ENCODE measurements at places on chromosomes 2 and 18.

DNA sequence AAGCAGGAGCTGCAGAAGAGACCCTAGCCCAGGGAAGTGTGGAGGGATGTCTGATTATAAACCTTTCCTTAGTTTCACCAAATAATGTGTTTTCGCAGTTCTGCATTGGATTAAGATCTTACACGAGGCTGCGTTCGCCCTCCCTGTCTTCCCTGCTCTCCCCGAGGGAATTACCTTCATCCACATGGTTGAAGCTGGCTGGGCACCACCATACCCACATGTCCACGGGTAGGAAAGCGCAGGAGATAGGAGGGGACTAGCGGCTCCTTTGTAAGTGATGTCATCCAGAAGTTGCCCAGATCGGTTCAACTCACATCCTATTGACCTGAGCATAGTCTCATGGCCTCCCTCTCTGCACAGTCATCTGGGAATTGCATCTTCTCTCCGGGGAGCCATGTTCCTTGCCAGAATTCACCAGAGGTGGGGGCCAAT, 1.1 kb downstream of the TTL start:
- no peak for DNase-seq

DNA sequence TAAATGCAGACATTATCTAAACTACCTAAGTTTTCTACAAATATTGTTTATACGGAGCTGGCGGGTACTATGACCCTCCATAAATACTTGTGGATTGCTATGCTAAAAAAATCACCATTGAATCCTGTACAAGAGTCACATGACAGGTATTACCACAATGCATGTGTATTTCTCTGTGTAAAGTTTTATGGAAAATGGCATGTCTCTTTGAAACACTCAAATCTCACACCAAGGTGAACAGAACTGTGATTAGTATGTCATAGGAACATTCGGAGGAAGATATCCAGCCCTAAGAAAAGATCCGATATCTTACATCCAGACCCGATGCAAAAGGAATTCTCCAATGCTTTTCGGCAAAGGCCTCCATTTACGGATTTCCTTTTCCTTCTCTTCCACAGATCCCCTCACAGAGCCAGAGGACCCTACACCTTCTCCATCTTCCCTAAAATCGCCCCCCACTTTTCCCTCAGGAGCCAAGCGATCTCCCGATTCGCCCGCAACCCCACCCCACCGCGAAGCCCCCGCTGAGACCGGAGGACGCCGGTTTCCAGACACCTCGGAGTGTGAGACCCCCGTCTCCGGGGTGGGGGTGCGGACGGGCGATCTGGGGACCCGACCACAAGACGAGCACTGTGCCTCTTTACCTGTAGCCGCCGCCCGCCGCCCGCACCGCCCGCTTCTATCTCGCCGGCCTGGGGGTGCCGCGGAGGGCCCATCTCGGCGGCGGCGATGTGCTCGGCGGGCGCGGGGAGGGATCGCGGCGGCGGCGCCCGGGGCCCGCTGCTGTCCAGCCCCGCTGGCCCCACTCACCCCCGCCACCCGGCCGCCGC, 1.2 kb downstream of the SAP130 start:
- peak; percentile 2 for DNase-seq

- no peak for DNase-seq
Observed at GRCh38 chr2:171169839-171170238, 9.1 kb upstream of the TLK1 start.

DNA sequence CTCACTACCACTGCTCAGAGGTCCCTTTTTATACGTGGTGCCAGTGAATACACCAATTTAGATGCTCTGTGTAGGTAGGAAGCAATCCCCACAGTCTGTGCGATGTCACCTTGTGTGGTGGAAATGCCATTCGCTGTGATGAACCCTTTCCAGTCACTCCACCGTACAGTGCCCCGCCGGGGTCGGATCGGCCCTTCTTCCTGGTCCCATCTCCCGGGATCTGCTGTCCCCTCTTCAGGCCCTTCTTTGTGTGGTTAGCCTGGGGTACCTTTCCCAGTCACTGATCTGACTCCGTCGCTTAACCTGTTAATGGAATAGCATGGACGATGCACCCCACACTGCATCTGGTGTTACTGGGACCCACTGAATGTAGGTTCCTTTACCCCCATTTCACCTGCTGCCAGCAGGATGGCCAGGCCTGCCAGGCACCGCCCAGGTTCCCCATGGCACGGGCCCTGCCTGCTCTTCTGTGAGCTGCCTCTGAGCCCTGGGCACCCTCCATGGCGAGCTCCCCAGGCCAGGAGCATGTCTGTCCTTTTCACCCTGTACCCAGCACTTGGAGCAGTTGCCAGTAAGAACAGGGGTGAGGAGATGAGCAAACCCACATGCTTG, 18.0 kb downstream of the TWIST2 start:
- DNase-seq, result no peak

DNA sequence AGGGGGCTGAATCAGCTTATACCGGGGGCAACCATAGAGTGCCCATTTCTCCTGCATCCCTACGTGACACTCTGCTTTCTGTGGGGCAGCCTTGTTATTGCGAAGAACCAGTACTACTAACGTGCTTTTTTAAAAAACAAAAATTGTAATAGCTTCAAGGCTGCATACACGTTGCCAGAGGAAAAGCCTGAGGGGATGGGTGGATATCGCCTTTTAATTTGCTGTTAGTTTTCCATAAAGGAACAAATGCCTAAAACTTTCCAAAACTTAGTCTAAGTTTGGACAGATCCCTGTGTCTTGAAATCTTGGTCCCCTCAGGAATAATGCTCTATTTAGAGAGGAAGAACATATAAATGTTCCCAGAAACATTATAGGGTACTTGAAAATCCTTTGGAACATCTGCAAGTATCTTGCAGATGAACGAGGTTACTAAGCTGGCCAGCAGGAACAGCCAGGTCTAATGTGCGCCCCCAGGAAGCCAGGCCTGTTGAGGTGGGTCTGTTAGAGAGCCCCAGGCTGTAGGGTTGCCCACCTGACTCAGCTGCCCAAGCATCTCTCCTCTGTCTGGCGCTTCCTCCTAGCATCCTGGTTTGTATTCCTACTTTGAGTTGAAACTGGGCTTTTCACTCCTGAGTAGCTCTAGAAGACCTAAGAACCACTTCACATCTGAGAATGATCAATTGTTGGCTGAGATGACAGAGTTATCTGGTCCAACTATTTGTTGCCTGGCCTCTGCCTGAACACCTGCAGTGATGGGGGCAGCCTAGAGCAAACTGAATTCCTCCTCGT, 96.9 kb downstream of the TGOLN2 start:
- DNase-seq, result no peak

GRCh38 chr2:177329064-177329463, 63.5 kb upstream of the AGPS start:
- no peak for DNase-seq

DNA sequence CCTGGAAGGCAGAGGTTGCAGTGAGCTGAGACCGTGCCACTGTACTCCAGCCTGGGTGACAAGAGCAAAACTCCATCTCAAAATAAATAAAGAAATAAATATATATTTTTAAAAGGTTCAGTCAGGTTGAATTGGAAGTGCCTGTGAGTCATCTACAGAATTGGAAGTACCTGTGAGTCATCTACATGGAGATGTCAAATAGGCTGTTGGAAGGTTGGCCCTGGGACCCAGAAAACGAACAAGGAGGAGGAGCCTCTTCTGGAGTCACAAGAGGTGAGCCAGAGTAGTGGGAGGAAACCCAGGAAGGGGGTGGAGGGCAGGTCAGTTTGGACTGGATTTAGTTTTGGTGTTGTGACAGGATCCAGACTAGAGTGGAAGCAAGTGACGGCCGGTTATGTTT, 15.2 kb upstream of the SCYGR1 start:
- no peak for DNase-seq

- peak; percentile 47 for DNase-seq
Observed at GRCh38 chr2:239249776-239250175, 151.0 kb downstream of the HDAC4 start.

DNA sequence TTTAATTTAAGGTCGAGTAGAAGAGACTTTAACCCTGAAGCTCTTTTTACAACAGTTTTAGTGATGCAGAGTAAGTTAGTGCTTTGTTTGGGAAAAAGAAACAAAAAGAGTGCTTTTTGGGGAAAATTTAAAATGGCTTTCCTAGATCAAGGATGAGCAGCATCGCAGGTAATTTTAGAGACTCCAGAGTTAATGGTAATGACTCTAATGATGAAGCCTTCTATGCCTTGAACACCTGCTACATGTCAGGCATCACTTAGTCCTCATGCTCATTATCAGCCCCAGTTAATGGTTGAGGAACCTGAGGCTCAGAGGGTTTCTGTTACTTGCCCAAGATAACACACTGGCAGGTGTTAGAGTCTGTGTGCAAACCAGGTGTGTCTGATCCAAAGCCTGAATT, 167.8 kb downstream of the ACOXL start:
- DNase-seq, result no peak

- DNase-seq, result no peak
Observed at GRCh38 chr2:110707386-110707965, 24.9 kb upstream of the ACOXL start.

DNA sequence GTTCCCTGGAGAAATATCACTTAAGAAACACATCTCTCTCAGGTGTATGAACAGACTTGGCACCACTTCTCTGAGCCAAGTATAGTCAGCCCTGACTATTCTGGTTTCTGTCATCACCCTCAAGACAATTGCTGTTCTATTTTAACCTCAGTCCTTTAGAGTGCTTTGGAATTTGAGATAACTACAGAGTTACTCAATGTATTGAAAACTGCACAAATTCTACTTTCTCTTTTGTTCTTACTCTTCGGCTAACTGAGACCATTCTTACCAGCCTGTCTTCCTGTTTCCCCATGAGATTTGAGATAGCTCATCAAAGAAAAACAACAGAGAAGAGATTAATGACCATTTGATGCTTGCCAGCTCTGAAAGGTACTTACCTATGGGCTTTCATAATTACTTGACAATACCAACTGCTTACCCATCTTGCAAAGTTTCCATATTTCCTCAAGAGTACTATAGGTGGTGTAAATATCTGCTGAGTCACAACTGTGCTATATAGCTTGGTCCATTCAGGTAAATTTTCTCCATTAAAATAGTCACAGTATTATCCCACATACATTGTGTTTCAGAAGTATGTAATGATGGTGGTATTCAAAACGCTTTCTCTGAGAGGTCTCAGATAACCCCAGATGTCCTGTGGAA, 467.5 kb upstream of the CHST9 start:
- DNase-seq, result no peak

DNA sequence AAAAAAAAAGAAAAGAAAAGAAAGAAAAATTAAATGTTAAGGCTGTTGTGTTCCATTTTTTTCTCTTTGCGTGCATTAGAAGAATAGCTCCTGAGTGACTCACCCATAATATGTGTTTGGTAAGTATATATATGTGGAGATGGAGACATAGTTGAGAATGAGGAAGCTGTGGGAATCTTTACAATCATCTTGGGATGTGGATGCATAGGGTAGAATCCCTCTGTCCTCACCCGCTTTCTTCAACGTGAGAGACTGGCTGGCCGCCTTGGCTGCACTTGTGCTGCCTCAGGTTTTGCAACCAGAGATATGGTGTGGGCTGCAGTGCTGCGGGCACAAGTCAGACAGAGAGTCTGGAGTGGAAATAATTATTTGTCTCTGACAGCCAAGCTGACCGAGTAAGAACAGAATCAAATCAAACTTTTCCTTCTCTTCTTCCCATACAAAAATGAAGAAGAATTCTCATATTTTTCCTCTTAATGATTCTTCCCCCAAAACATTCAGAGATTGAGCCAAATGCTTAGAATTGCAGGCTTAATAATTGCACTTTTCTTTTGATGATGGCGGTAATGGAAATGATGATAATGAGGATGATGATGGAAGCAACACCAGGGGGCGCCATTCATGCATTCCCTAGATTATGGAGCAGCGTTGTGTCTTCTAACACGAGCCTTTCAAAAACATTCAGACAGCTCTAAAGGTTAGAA, 48.5 kb downstream of the SERPINB7 start:
- DNase-seq, result no peak

DNA sequence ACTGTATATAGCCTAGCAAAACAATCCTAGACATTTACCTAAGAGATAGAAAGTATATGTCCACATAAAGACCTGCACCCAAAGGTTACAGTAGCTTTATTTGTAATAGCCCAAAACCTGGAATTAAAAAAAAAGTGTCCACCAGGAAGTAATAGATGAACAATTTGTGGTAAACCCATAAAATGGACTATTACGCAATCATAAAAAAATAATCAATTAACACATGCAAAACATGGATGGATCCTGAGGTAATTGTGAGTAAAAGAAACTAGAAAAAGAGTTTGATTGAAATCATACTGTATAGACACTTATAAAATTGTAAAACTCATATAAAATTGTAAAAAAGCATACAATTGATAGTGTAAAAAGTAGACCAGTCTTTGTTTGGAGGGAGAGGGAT, 673.0 kb upstream of the ZNF804A start:
- DNase-seq, result no peak

DNA sequence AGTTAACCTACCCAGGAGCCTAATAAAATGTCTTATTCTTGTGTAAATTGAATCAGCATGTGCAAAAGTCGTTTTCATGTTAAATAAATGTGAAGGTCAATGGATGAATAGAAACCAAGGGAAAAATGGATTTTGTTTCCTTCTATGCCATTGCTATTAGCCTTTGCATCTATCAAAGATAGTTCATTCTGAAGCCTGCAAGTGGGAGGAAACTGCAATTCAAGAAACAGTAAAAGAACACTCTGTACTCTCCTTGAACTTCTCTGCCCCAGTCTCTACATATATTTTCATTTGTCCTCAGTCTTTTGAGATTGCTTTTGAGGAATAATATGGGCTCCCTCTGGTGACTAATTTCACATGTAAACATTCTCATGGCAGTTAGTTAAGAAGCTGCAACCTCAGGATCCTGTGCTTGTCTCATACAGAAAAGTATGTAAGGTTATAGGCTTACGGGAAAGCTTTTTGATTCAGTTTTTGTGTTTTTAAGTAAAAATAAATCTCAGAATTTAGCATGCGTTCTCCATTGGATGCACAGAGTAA, 1590.0 kb upstream of the LRRTM1 start:
- no peak for DNase-seq

GRCh38 chr2:869357-869871, 81.2 kb upstream of the SNTG2 start:
- no peak for DNase-seq

- DNase-seq, result no peak
Observed at GRCh38 chr2:31729442-31730092, 148.8 kb upstream of the SRD5A2 start.

GRCh38 chr18:33275843-33276242, 164.7 kb downstream of the CCDC178 start:
- DNase-seq, result no peak

- no peak for DNase-seq
Observed at GRCh38 chr2:148756292-148756975, 111.9 kb downstream of the EPC2 start.

DNA sequence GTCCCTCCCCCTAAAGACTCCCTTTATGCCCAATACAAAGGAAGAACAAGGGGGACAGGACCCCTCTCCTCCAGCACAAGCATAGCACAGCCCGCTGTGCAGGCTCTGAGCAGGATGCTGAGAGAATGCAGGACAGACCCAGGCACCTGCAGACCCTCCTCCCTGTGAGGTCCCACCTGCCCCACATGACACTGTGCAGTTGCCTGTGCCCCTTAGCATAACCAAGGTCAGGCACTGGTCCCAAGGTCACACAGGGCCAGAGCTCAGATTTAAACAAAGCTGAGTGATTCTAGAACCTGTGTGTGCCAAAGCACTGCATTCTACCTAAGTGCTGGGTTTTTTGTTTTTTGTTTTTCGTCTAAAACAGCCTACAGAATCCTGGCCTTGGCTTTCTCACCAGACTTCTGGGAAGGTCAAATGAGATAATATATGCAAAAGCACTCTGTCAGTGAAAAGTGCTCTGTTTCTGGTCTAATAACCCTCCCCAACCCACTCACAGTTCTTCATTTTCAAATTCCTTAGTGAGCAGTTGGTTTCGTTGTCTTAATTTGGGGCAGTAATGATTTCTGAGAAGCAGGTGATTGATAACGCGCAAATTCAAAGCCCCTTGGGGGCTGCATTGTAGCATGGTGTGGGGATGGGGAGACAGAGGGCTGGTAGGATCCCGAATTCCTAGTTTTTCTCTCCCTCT, 125.7 kb downstream of the KCTD1 start:
- DNase-seq, result no peak

Data from hippocampal formation (tissue), 2 donors.